ENCODE measurements at places on chromosomes 2 and 18. TPM values are rescaled to one million over a fixed set of nuclear protein-coding genes. Genes with fewer than 3 reads are reported as not detected.

The NDC80 gene
- 8.8 TPM for total RNA-seq

The KYNU gene
- total RNA-seq = under 0.01 TPM

The CPS1 gene
- total RNA-seq = 3.1 TPM

The IL18R1 gene
- 0.63 TPM for total RNA-seq

The SIX3 gene
- 0.31 TPM for total RNA-seq

The EHD3 gene
- 10.3 TPM for total RNA-seq

The DLX2 gene
- 9.4 TPM for total RNA-seq

The CYB5A gene
- total RNA-seq = 14.4 TPM

The SCG2 gene
- total RNA-seq = 50.7 TPM

The CCDC74A gene
- total RNA-seq = 7.2 TPM

The ANTXR1 gene
- total RNA-seq = 31.9 TPM

The CFC1 gene
- not detected for total RNA-seq

The DUSP2 gene
- total RNA-seq = 4.4 TPM

The NEURL3 gene
- total RNA-seq = not detected

The IL37 gene
- not detected for total RNA-seq

The GAREM1 gene
- 33.5 TPM for total RNA-seq

The MOGAT1 gene
- not detected for total RNA-seq

The MTA3 gene
- 54.1 TPM for total RNA-seq

The DUSP19 gene
- total RNA-seq = 9.7 TPM

The MYO7B gene
- not detected for total RNA-seq

The CAB39 gene
- 121 TPM for total RNA-seq

The EDAR gene
- total RNA-seq = not detected

The DYSF gene
- 1.6 TPM for total RNA-seq

The ZNF396 gene
- 4.4 TPM for total RNA-seq

The ABCG8 gene
- total RNA-seq = 0.31 TPM

The SALL3 gene
- 17.2 TPM for total RNA-seq

The ELOA2 gene
- not detected for total RNA-seq

The EIPR1 gene
- total RNA-seq = 41.6 TPM
